ENCODE measurements at places on chromosomes 11 and 22. TPM values are rescaled to one million over a fixed set of nuclear protein-coding genes. Genes with fewer than 3 reads are reported as not detected.

The SLC25A22 gene
- 11.5 TPM for polyA plus RNA-seq

The HSPA8 gene
- 3,006 TPM for polyA plus RNA-seq

The OLFML1 gene
- polyA plus RNA-seq: 0.10 TPM

The LRRC74B gene
- not detected for polyA plus RNA-seq

The CALCA gene
- polyA plus RNA-seq: not detected

The OR8B12 gene
- not detected for polyA plus RNA-seq

The GTF2H1 gene
- 53.2 TPM for polyA plus RNA-seq

DNA sequence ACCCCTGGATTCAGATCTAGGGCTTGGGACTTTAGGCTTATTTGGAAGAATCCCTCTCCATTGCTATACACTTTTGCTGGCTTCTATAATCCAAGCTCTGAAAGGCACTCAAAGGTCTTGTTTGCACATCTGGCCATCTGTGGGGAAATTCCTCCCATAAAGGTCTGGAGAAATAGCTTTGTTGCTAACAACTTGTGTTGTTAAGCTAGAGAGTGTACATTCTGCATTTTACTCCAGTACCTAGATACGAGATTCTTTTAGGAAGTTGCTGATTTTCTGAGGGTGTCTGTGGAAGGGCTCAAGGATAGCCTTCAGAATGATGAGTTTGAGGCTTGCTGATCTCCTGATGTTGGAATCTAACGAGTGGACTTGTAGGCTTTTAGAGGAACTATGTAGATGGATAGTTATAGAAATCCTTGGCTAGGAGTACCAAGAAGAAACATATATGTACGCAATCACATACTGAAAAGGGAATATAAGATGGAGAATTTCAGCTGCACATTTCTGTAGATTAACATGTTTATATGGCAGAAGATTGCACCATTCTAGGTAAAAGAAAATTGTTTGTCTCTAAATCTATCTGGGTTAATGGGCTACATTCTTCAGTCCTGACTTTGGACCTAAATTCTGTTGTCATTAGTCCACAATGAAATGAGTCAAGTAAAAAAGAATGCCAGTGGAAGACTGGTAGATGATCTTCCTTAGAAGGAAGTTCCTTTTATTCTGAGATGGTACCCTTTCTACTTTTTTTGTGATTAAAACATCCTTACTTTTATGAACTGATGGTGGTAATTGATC lies 51.0 kb downstream of the UBASH3B start:
- DNase-seq: no peak

DNA sequence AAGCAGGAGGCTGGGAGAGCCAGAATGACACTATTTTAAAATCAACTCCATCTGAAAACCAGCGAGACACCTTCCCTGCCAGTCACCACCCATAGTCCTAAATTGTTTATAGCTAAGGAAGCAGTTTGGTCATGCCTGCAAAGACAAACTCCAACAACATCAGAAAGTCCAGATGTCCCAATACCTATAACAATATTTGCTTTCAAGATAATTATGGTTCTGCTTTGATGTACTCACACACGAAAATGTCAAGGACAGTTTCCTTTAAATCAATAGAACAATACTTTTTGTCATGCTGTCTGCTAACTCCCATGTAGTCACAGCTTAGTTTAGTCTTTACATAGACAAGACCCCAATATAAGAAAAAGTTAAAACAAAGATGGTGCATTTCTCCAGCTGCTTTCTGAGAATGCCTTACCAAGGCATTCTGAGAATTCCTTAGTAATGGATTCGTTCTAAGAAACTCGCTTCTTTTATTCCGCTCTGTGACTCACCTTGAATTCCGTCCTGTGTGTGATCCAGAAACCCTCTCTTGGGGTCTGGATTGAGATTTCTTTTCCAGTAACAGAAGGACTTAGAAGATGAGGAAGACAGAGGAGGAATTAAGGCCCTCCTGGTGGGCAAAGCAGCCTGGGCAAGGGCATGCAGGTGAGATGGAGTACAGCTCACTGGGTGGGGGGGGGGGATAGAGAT lies 9.6 kb upstream of the SCGB2A2 start:
- DNase-seq: no peak

- no peak for DNase-seq
Observed at GRCh38 chr11:44708523-44709280, 18.1 kb upstream of the TSPAN18 start.

DNA sequence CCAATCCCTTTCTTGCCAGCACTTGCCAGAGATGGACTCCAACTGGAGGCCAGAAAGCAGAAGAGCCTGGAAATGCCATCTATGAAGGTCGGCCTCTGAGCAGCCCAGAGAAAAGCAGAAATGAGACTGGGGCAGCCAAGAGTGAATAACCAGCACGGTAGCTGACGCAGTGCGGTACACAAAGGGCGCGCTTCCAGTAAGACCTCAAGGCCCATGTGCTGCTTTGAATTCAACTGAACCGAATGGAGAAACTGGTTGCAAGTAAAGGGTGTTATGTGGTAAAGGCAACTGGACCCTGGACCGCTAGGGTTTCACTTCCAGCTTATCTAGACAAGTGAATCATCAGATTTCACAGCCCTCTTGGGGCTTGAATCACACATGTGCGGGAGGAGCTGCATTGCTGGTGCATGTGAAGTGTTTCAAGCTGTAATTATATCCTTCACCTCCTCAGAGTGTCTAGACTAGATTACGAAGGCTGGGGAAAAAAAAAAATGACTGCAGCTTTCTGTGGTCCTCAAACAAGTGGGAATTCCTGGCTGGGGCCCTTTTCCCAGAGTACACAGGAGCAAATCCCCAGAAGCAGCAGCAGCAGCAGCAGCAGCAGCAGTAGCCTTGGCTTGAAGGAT lies 128.9 kb downstream of the CCDC34 start:
- DNase-seq: peak; percentile 61

- no peak for DNase-seq
Observed at GRCh38 chr11:79098146-79098545, 342.7 kb downstream of the TENM4 start.

GRCh38 chr11:92766698-92767097 lies 202.8 kb upstream of the MTNR1B start:
- no peak for DNase-seq

GRCh38 chr11:105705786-105706530 lies 96.1 kb downstream of the GRIA4 start:
- no peak for DNase-seq

GRCh38 chr11:24351179-24351578 lies 145.7 kb upstream of the LUZP2 start:
- DNase-seq: no peak

DNA sequence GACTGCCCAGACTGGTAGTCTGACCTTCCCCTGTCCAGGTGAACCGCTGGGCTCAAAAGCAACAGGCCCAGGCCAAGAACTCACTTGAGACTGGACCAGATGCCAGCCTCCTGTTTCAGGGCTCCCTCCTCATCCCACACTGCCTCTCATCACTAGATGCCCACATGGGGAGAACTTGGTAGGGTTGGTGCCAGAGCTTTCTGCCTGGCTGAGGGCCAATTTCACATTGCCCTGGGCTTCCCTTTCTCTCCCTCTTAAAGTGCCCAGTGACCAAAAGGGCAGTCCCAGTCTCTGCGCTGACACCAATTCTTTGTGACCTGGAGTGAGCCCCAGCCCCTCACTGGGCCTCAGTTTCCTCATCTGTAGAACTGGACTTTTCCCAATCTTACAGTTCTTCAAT lies 41.7 kb downstream of the C11orf58 start:
- DNase-seq: no peak

- DNase-seq: no peak
Observed at GRCh38 chr11:100956351-100956750, 173.3 kb downstream of the PGR start.

DNA sequence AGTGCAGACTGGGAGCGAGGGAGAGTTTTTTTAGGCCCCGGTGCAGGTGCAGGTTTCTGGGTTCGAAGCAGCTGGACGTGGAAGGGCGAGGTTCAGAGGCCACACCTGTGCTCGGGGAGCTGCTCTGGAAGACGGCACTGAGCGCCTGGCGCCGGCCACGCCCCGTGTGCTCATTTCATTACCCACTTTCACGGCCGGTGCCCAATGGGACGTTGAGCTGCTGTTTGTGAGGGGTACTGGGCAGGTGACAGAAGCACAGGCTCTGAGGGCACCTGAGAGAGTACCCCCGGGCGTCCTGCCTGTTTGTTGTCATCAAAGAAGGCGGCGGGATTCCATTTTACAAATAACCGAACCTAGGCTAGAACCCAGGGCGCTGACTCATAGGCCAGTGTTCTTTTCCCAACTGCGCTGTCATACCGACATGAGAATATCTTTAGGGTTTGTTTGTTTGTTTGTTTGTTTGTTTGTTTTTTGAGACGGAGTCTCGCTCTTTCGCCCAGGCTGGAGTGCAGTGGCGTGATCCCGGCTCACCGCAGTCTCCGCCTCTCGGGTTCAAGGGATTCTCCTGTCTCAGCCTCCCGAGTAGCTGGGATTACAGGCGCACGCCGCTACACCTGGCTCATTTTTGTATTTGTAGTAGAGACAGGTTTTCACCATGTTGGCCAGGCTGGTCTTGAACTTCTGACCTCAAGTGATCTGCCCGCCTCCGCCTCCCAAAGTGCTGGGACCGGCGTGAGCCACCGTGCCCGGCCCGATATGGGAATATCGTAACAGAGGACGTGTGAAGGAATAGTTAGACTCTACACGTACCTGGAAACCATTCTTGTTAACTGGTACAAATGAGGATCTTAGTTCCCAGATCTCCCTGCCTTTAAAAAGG lies 16.6 kb upstream of the SPTBN2 start:
- no peak for DNase-seq

- DNase-seq: peak; percentile 63
Observed at GRCh38 chr11:120306519-120307242, 18.4 kb upstream of the TLCD5 start.

DNA sequence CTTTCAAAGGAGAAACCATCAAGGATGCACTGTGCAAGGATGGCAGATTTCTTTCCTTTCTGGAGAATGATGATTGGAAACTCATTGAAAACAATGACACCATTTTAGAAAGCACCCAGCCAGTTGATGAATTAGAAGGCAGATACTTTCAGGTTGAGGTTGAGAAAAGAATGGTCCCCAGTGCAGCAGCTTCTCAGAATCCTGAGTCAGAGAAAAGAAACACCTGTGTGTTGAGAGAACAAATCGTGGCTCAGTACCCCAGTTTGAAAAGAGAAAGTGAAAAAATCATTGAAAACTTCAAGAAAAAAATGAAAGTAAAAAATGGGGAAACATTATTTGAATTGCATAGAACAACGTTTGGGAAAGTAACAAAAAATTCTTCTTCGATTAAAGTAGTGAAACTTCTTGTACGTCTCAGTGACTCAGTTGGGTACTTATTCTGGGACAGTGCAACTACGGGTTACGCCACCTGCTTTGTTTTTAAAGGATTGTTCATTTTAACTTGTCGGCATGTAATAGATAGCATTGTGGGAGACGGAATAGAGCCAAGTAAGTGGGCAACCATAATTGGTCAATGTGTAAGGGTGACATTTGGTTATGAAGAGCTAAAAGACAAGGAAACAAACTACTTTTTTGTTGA lies 9.8 kb downstream of the FAM111A start:
- DNase-seq: no peak

DNA sequence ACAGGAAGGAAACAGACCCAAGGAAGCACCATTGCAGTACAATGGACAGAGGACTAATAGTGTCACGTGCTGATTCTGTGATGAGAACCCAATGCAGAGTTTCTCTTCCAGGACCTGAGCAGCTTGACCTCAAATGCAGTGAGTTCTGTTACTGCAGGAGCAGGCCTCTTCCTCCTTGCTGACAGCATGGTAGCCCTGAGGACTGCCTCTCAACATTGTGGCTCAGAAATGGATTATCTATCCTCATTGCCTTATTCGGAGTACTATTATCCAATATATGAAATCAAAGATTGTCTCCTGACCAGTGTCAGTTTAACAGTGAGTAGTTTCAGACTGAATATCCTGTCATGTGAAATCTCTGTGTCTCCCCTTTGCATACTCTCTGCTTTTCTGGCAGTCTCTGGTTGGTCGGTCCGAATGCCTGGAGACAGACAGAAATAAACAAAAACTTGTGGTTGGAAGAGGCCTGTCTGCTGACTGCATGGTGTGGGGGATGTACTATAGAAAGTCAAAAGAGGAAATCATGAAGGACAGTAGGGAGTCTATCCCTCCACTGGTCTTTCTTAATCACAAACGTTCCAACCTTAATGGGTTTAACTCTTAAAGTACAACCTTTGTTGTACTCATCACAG lies 6.9 kb upstream of the MS4A14 start:
- DNase-seq: no peak

GRCh38 chr11:123753110-123753509 lies 1.2 kb downstream of the OR6X1 start:
- no peak for DNase-seq

- DNase-seq: no peak
Observed at GRCh38 chr22:22098457-22099193, 116.0 kb upstream of the TOP3B start.

GRCh38 chr11:61279934-61280659 lies 15.0 kb downstream of the VWCE start:
- no peak for DNase-seq

DNA sequence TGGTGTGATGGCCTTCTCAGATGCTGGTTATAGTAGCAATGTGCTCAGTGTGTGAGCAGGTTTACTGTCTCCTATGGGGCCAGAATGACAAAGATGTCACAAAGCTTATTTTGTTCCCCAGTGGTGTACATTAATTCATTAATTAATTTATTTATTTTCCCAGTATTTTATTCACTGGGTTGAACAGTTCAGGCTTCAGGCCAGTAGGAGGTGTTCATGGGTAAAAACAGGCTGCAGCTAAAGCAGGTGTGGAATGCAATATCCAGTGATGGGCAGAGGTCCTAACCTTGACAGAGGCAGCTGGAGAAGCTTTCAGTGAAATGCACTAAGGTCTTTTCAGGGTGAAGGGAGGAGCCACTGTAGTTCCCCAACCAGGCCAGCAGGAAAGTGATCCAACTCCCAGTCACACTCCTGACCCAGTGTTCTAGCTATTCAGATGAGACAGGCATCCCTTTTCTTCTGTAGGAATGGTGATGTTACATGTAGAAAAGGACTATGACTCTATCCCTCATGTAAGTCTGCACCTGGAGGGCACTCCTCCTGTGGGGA lies 7.8 kb upstream of the FANCF start:
- DNase-seq: no peak

GRCh38 chr11:833114-833791 lies 501 bp downstream of the CD151 start:
- DNase-seq: no peak

- DNase-seq: no peak
Observed at GRCh38 chr11:36509201-36509639, 852 bp downstream of the TRAF6 start.

Data from AG04450 (cell line).